T1000 (cell line): ENCODE measurements at places on chromosomes 7 and 10.

DNA sequence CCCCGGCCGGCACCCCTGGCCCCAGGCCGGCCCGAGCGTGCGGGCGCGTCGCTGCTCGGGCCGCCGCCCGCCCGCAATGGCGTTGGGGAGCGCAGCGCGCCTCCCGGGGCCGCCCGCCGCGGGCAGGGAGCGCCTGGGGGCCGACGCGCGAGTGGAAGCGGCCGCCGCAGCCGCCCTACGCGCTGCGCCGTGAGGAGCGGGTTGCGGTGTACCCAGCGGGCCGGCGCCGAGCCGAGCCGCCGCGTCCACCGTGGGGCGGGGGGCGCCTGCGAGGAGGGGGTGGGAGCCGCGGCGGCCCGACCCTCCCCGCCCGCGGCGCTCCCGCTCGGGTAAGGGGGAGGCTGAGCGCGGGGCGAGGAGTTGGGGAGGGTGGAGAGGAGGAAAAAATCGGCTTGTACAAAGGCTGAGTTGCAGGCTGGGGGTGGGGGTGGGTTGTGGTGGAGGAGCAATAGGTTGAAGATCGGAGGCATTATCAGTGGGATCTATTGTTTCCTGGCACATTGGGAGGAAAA is 473 bp downstream of the PPP1R9A start:
- DNase-seq, result no peak

GRCh38 chr7:42071372-42072261 is 165.4 kb downstream of the GLI3 start:
- no peak for DNase-seq

DNA sequence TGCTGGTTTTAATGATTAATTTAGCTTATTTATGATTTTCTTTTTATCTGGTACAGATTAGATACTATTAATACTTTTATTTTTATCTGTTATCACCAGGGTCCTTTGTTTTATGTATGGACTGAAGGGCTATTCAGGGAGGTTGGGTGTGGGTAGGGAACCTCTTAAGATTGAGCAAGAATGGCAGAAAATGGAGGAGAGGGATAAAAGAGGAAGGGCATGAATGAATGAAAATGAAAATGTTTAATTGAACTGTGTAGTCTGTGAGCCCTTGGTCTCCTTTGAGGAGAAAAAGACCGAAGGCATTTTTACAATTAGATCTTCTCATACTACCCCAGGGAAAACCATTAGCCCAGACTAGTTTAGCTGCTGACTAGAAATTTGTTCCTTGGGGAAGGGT is 93.1 kb downstream of the CDK14 start:
- no peak for DNase-seq

- DNase-seq, result no peak
These were observed 63.4 kb downstream of the VAX1 start for GRCh38 chr10:117074621-117075020.
